Naive thymus-derived CD8-positive, alpha-beta T cell (primary cell): ENCODE measurements at places on chromosomes 12 and 14. TPM values are rescaled to one million over a fixed set of nuclear protein-coding genes. Genes with fewer than 3 reads are reported as not detected.

GRCh38 chr12:88955531-88955930 is 375.3 kb upstream of the KITLG start:
- H3K36me3 ChIP-seq: no peaks in the 10 kb centered on the region
- no peak overlapping the region for H3K27ac ChIP-seq
- no peak overlapping the region for H3K4me3 ChIP-seq
- DNase-seq: no peak
- H3K27me3 ChIP-seq: peaks cover 8% of the 10 kb centered on the region

- peaks cover 9% of the 10 kb centered on the region for H3K36me3 ChIP-seq
- peaks cover 4% of the 10 kb centered on the region for H3K4me1 ChIP-seq
- no peak overlapping the region for H3K4me3 ChIP-seq
- H3K27ac ChIP-seq: no peak overlapping the region
- H3K27me3 ChIP-seq: no peaks in the 10 kb centered on the region
Observed at GRCh38 chr14:97107080-97107479, 309.9 kb downstream of the VRK1 start.

GRCh38 chr12:121005346-121005815 is 10.9 kb downstream of the C12orf43 start:
- peaks cover 21% of the 10 kb centered on the region for H3K36me3 ChIP-seq
- no peaks in the 10 kb centered on the region for H3K4me1 ChIP-seq
- H3K4me3 ChIP-seq: no peak overlapping the region
- no peak overlapping the region for H3K27ac ChIP-seq
- peak; percentile 14 for DNase-seq

GPRC5D gene
- total RNA-seq: not detected

GRCh38 chr12:47028981-47029708 is 50.3 kb upstream of the PCED1B start:
- H3K27me3 ChIP-seq: no peaks in the 10 kb centered on the region
- H3K4me3 ChIP-seq: no peak overlapping the region
- H3K4me1 ChIP-seq: peaks cover 10% of the 10 kb centered on the region
- DNase-seq: no peak

GRCh38 chr14:105577314-105577861 is 51.0 kb downstream of the TMEM121 start:
- no peaks in the 10 kb centered on the region for H3K36me3 ChIP-seq
- no peak for DNase-seq
- H3K27me3 ChIP-seq: peaks cover 3% of the 10 kb centered on the region
- H3K27ac ChIP-seq: no peak overlapping the region
- no peaks in the 10 kb centered on the region for H3K4me1 ChIP-seq

DNA sequence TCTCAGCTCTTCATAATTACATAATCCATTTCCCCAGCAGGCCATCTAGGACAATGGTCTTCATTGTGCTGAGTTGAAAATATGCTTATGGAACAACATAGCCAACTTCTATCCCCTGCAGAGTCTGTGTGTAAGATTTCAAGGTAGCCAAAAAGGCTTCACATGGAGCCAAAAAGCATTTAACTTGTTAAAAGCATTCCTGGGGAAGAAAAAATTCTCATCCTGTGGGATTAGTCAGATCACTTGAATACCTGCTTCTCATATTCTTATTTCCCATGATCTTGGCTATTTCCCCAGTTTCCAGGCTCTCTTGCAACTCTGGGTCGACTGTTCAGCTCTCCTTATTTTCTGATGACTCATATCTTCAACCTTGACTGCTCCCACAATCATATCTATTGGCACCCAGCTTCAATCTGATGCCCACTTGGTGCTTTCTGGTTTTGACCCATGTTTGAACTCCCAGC is 178.9 kb downstream of the KLHL28 start:
- peaks cover 8% of the 10 kb centered on the region for H3K27me3 ChIP-seq
- H3K4me3 ChIP-seq: no peak overlapping the region
- H3K36me3 ChIP-seq: no peaks in the 10 kb centered on the region
- DNase-seq: no peak

DDIT3 gene
- 89.5 TPM for total RNA-seq

KRT73 gene
- 8.5 TPM for total RNA-seq

RFLNA gene
- total RNA-seq: not detected

CCDC184 gene
- total RNA-seq: not detected

DNA sequence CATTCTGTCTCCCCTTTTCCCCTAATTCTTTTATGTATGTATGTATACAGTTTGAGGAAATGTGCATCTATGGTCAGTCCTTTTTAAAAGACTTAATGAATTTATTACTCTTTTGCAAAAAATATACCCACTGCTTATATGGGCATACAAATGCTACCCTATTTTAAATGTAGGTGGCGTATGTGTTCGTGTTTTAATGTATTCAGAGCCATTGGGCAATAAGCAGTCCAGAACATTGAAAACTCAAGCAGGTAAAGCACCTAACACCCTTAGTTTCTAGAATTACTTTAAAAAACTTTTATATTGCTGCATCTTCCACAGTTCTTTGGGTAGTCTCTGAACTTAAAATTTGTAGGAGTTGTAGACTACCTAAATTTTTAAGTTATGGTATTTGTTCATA is 42.6 kb upstream of the A2ML1 start:
- no peak for DNase-seq
- no peak overlapping the region for H3K4me3 ChIP-seq
- peaks cover 13% of the 10 kb centered on the region for H3K36me3 ChIP-seq
- H3K27me3 ChIP-seq: no peaks in the 10 kb centered on the region

SPIC gene
- total RNA-seq: not detected

ACOT6 gene
- not detected for total RNA-seq

DNA sequence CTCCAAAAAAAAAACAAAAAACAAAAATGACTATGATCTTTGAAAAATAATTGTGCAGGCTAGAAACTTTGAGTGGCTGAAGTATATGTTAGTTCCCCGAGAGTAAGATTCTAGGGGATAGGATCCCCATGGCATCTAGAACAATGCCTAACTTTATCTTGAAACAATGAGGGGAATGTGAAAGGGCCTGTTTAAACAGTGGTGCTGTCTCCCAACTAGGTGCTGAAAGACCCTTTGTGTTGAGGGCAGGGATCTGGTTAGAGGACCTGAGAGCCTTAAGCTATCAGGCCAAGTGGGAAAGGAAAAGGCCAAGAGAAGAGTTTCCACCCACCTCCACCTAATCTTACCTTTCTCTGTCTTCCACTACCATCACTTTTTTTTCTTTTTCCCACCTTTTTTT is 6.8 kb upstream of the YLPM1 start:
- H3K36me3 ChIP-seq: peaks cover 15% of the 10 kb centered on the region
- H3K27me3 ChIP-seq: no peaks in the 10 kb centered on the region
- no peak overlapping the region for H3K4me3 ChIP-seq
- no peaks in the 10 kb centered on the region for H3K4me1 ChIP-seq
- H3K27ac ChIP-seq: no peak overlapping the region
- no peak for DNase-seq

BATF gene
- 5.7 TPM for total RNA-seq

KRT81 gene
- total RNA-seq: not detected

- peaks cover 44% of the 10 kb centered on the region for H3K36me3 ChIP-seq
- H3K27ac ChIP-seq: no peak overlapping the region
- DNase-seq: no peak
- no peaks in the 10 kb centered on the region for H3K27me3 ChIP-seq
- no peak overlapping the region for H3K4me3 ChIP-seq
Observed at GRCh38 chr14:59294662-59294992, 106.2 kb downstream of the DAAM1 start.

GRCh38 chr12:2372178-2372577 is 319.4 kb downstream of the CACNA1C start:
- H3K4me3 ChIP-seq: no peak overlapping the region
- H3K27ac ChIP-seq: no peak overlapping the region
- no peak for DNase-seq

- H3K27ac ChIP-seq: peak overlapping the region; percentile 4
- H3K27me3 ChIP-seq: no peaks in the 10 kb centered on the region
- peaks cover 47% of the 10 kb centered on the region for H3K4me1 ChIP-seq
- peak overlapping the region; percentile 78 for H3K4me3 ChIP-seq
Observed at GRCh38 chr14:77607741-77608302, 8.6 kb downstream of the SPTLC2 start.

DEPDC4 gene
- 0.38 TPM for total RNA-seq

- H3K27ac ChIP-seq: no peak overlapping the region
- H3K36me3 ChIP-seq: no peaks in the 10 kb centered on the region
- H3K4me3 ChIP-seq: no peak overlapping the region
- no peak for DNase-seq
Observed at GRCh38 chr14:20848955-20849570, 42.1 kb upstream of the RNASE3 start.

- peaks cover 47% of the 10 kb centered on the region for H3K4me1 ChIP-seq
- no peaks in the 10 kb centered on the region for H3K27me3 ChIP-seq
- DNase-seq: no peak
- peaks cover 14% of the 10 kb centered on the region for H3K36me3 ChIP-seq
Observed at GRCh38 chr12:94033101-94033500, 115.3 kb upstream of the PLXNC1 start.

GRCh38 chr14:35965400-35965799 is 139.3 kb downstream of the BRMS1L start:
- H3K27me3 ChIP-seq: no peaks in the 10 kb centered on the region
- no peak overlapping the region for H3K4me3 ChIP-seq
- H3K4me1 ChIP-seq: no peaks in the 10 kb centered on the region
- H3K27ac ChIP-seq: no peak overlapping the region
- no peaks in the 10 kb centered on the region for H3K36me3 ChIP-seq

- H3K4me3 ChIP-seq: no peak overlapping the region
- DNase-seq: no peak
- peaks cover 3% of the 10 kb centered on the region for H3K4me1 ChIP-seq
Observed at GRCh38 chr12:32595251-32595650, 83.8 kb upstream of the DNM1L start.

DNA sequence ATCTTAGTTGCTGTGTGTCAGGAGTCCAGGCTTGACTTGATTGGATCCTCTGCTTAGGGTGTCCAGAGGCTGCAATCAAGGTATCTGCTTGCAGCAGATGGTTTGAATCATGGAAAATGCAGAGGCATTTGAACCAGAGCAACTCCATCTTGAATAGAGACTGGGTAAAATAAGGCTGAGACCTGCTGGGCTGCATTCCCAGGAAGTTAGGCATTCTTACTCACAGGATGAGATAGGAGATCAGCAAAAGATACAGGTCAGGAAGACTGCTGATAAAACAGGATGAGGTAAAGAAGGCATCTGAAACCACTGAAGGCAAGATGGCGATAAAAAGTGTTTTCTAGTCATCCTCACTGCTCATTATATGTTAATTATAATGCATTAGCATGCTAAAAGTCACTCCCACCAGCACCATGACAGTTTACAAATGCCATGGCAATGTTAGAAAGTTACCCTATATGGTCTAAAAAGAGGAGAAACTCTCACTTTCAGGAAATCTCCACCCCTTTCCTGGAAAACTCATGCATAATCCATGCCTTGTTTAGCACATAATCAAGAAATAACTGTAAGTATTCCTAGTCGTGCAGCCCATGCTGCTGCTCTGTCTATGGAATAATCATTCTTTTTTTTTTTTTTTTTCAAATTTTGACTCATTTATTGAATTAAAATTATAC is 218.3 kb upstream of the CPNE8 start:
- H3K27me3 ChIP-seq: no peaks in the 10 kb centered on the region
- H3K36me3 ChIP-seq: no peaks in the 10 kb centered on the region
- no peaks in the 10 kb centered on the region for H3K4me1 ChIP-seq
- no peak overlapping the region for H3K4me3 ChIP-seq
- DNase-seq: no peak
- H3K27ac ChIP-seq: no peak overlapping the region

LRRK2 gene
- total RNA-seq: 1.5 TPM

KRT80 gene
- not detected for total RNA-seq

GRCh38 chr12:112134731-112135130 is 9.4 kb downstream of the TRAFD1 start:
- H3K27me3 ChIP-seq: no peaks in the 10 kb centered on the region
- no peak overlapping the region for H3K4me3 ChIP-seq
- H3K36me3 ChIP-seq: peaks cover 54% of the 10 kb centered on the region

- no peaks in the 10 kb centered on the region for H3K4me1 ChIP-seq
- no peaks in the 10 kb centered on the region for H3K27me3 ChIP-seq
- no peak overlapping the region for H3K27ac ChIP-seq
- DNase-seq: no peak
Observed at GRCh38 chr14:79783041-79783440, 428.3 kb downstream of the DIO2 start.

- no peaks in the 10 kb centered on the region for H3K36me3 ChIP-seq
- no peak for DNase-seq
- H3K27ac ChIP-seq: no peak overlapping the region
- no peaks in the 10 kb centered on the region for H3K4me1 ChIP-seq
- no peaks in the 10 kb centered on the region for H3K27me3 ChIP-seq
- H3K4me3 ChIP-seq: no peak overlapping the region
Observed at GRCh38 chr12:78099806-78100205, 269.1 kb downstream of the NAV3 start.

- no peak overlapping the region for H3K27ac ChIP-seq
- no peaks in the 10 kb centered on the region for H3K4me1 ChIP-seq
- H3K27me3 ChIP-seq: no peaks in the 10 kb centered on the region
- no peak for DNase-seq
Observed at GRCh38 chr14:100609331-100609870, 22.2 kb upstream of the BEGAIN start.

DNA sequence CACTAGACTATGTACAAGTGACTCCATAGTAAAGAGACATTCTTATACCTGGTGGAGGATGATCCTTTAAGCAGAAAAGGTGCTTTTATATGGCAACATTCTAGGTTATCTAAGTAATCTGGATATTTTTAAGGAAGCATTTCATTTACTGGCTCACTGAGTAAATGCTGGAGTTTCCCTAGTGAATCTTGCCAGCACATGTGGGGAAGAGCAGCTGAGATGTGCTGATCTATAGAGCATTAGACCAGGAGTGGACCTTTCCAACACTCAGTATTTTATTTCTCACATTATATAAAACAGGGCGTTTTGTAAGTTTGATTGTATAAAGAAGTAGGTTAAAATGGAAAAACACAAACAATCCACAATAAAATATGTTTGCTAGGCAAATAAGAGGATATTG is 478.5 kb downstream of the ATP23 start:
- H3K36me3 ChIP-seq: no peaks in the 10 kb centered on the region
- no peak overlapping the region for H3K4me3 ChIP-seq
- no peak overlapping the region for H3K27ac ChIP-seq
- peaks cover 9% of the 10 kb centered on the region for H3K27me3 ChIP-seq
- no peaks in the 10 kb centered on the region for H3K4me1 ChIP-seq
- no peak for DNase-seq

PKP2 gene
- total RNA-seq: not detected

DNA sequence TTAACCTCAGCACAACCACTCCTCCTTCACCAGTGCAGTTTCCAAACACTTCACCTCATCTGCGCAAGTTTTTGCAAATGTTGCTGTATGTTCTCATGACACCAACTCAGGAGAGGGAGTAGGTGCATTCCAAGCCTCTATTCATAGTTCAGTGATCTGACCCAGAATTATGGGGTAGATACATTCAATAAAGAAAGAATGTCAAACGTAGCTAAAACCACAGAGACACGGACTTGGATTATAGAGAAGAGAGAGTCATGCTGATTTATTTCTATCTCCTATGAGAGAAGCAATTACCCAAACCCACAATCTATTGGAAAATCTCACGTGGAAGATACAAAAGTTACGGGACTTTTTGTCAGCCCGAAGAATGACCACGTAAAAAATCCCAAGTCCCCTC is 1006.0 kb upstream of the TMEM132C start:
- H3K27ac ChIP-seq: no peak overlapping the region
- no peak overlapping the region for H3K4me3 ChIP-seq
- no peaks in the 10 kb centered on the region for H3K36me3 ChIP-seq
- no peak for DNase-seq
- H3K4me1 ChIP-seq: no peaks in the 10 kb centered on the region

GRCh38 chr14:64968651-64969050 is 3.5 kb downstream of the RAB15 start:
- H3K4me1 ChIP-seq: peaks cover 8% of the 10 kb centered on the region
- H3K4me3 ChIP-seq: no peak overlapping the region
- no peaks in the 10 kb centered on the region for H3K27me3 ChIP-seq
- H3K36me3 ChIP-seq: no peaks in the 10 kb centered on the region
- no peak overlapping the region for H3K27ac ChIP-seq

- H3K27ac ChIP-seq: no peak overlapping the region
- H3K27me3 ChIP-seq: peaks cover 35% of the 10 kb centered on the region
- DNase-seq: no peak
- H3K4me1 ChIP-seq: no peaks in the 10 kb centered on the region
- H3K4me3 ChIP-seq: no peak overlapping the region
Observed at GRCh38 chr14:99803803-99804202, 10.6 kb downstream of the EML1 start.
